H9 (cell line): ENCODE measurements at places on chromosomes 3 and 15. TPM values are rescaled to one million over a fixed set of nuclear protein-coding genes. Genes with fewer than 3 reads are reported as not detected.

The CD47 gene
- 15.4 and 18.8 TPM in 2 replicates for total RNA-seq

The TMEM207 gene
- total RNA-seq = not detected in 2 replicates

The MRAS gene
- total RNA-seq = 10.6 and 10.9 TPM in 2 replicates

The NR1I2 gene
- not detected in 2 replicates for total RNA-seq

The CDHR4 gene
- not detected in 2 replicates for total RNA-seq

The EXD1 gene
- not detected in 2 replicates for total RNA-seq

The DAZL gene
- total RNA-seq = 21.2 and 21.7 TPM in 2 replicates

The FAM98B gene
- 50.0 and 51.1 TPM in 2 replicates for total RNA-seq

The LEKR1 gene
- total RNA-seq = 0.22 TPM in 1 of 2 replicates, not detected in the other

The SLC24A5 gene
- not detected in 2 replicates for total RNA-seq

The SERINC4 gene
- total RNA-seq = 0.17 and 0.26 TPM in 2 replicates

The SLC28A1 gene
- total RNA-seq = 0.13 TPM in 1 of 2 replicates, not detected in the other

DNA sequence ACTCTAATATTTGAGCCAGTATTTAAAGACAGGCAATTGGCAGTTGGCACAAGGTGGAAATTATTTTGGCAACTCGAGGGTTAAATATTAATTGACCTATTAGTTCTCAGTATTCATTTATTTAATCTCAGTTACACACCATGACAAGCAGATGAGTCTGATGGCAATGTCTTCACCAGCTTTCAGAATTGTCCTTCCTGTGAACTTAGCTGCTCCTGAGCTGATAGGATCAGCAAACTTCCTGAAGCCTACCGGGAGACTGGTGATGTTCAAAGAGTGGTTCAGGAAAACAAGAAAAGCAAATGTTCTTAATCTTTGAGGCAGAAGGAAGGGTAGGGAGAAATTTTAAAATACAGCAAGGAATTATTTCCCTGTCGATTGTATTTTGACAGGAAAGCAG lies 522.2 kb downstream of the SOX2 start:
- no peak overlapping the region for H3K4me3 ChIP-seq
- no peaks in the 10 kb centered on the region; the same call in 1 of the 2 replicates for H3K4me1 ChIP-seq
- H3K36me3 ChIP-seq = no peaks in the 10 kb centered on the region
- no peak for DNase-seq

GRCh38 chr3:57068437-57069089 lies 8.1 kb downstream of the SPATA12 start:
- H3K4me3 ChIP-seq = no peak overlapping the region
- H3K4me1 ChIP-seq = peaks cover 3% of the 10 kb centered on the region; the same call in 1 of the 2 replicates
- H3K27ac ChIP-seq = no peak overlapping the region
- no peaks in the 10 kb centered on the region; the same call in 2 of the 3 replicates for H3K36me3 ChIP-seq
- no peaks in the 10 kb centered on the region for H3K27me3 ChIP-seq
- no peak for DNase-seq

DNA sequence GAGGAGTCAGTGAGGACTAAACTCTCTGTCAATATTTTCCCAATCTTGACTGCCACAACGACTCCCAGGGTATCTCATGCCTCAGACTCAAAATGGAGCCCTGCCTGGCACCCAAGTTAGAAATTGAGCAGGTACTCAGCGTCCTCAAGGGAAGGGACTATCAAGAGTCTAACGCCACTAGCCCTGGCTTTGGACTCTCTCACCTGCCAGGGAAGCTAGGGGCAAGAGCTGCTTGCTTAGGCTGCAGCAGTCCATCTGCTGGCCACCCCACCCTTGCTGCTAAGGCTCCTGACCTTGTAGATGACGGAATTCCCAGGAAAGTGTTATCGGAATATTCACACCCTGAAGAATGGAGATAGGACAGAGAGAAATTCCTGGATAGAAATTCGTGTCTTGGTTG lies 33.0 kb downstream of the ZIC4 start:
- peaks cover 3% of the 10 kb centered on the region; the same call in 1 of the 2 replicates for H3K4me1 ChIP-seq
- no peaks in the 10 kb centered on the region; the same call in 2 of the 3 replicates for H3K36me3 ChIP-seq
- no peak overlapping the region for H3K4me3 ChIP-seq
- peak; percentile 45 for DNase-seq
- H3K27ac ChIP-seq = no peak overlapping the region

GRCh38 chr3:128667641-128668040 lies 17.0 kb upstream of the RPN1 start:
- H3K4me1 ChIP-seq = peaks cover 2% of the 10 kb centered on the region; the same call in 1 of the 2 replicates
- H3K27me3 ChIP-seq = no peaks in the 10 kb centered on the region
- H3K4me3 ChIP-seq = no peak overlapping the region
- no peaks in the 10 kb centered on the region for H3K36me3 ChIP-seq
- no peak for DNase-seq
- no peak overlapping the region for H3K27ac ChIP-seq

GRCh38 chr3:46693892-46694226 lies 380 bp upstream of the ALS2CL start:
- DNase-seq = no peak
- H3K4me1 ChIP-seq = no peaks in the 10 kb centered on the region; the same call in 1 of the 2 replicates
- no peaks in the 10 kb centered on the region; the same call in 2 of the 3 replicates for H3K36me3 ChIP-seq

GRCh38 chr3:195715583-195716266 lies 5.1 kb upstream of the MUC20 start:
- no peaks in the 10 kb centered on the region for H3K36me3 ChIP-seq
- H3K4me3 ChIP-seq = no peak overlapping the region
- no peaks in the 10 kb centered on the region for H3K27me3 ChIP-seq
- DNase-seq = no peak
- peaks cover 6% of the 10 kb centered on the region; the same call in 1 of the 2 replicates for H3K4me1 ChIP-seq

DNA sequence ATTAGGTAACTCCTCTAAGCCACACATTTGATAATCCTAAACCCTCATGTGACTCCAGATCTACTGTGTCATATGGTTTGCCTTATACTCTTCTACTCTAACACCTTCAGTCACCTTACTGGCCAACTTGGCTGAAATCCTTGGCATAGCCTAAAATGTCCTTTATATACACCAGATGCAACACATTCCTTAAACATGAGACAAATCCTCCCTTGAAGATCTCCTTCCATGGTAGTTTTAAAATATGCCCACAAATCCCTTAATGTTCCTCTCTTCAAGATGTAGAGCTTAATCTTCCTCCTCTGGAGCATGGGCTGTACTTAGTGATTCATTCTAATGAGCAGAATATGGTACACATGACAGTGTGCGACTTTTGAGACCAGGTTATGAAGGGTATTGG lies 238.9 kb downstream of the SUCLG2 start:
- DNase-seq = no peak
- H3K4me1 ChIP-seq = no peaks in the 10 kb centered on the region
- H3K36me3 ChIP-seq = no peaks in the 10 kb centered on the region
- H3K27me3 ChIP-seq = no peaks in the 10 kb centered on the region

- no peaks in the 10 kb centered on the region; the same call in 1 of the 2 replicates for H3K4me1 ChIP-seq
- H3K4me3 ChIP-seq = no peak overlapping the region
- no peaks in the 10 kb centered on the region for H3K36me3 ChIP-seq
- H3K27ac ChIP-seq = no peak overlapping the region
- no peaks in the 10 kb centered on the region for H3K27me3 ChIP-seq
Measured at GRCh38 chr3:155886915-155887314, 16.5 kb downstream of the GMPS start.

DNA sequence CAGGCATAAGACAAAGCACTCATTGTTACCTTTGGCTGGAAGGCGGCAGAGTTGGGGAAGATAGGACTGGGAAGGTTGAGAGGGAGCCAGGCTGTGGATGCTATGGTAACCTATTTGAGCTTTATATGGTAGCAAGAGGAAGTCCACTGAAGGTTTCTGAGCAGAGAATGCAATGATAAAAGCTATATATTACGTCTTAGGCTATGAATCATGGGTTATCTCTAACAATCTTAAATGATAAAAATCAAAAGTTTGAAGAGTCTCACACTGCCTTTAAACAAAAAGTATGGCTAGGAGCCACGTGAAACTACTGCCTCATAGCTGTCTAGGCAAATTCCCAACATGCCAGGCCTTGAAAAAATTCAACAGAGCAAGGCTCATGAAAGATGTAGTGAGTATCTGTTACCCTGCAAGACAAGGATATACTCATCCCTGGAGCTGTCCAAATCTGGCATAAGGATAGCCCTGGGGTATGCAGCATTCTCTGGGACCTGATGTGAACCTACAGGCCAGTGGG lies 4.1 kb downstream of the P3H2 start:
- H3K27me3 ChIP-seq = no peaks in the 10 kb centered on the region; the same call in 1 of the 2 replicates
- no peak for DNase-seq
- H3K4me3 ChIP-seq = no peak overlapping the region
- H3K4me1 ChIP-seq = peaks cover 5% of the 10 kb centered on the region
- H3K27ac ChIP-seq = no peak overlapping the region

GRCh38 chr3:186880406-186880805 lies 37.9 kb downstream of the ADIPOQ start:
- H3K27me3 ChIP-seq = no peaks in the 10 kb centered on the region
- H3K4me1 ChIP-seq = no peaks in the 10 kb centered on the region
- peaks cover 10% of the 10 kb centered on the region for H3K36me3 ChIP-seq
- DNase-seq = no peak
- no peak overlapping the region for H3K27ac ChIP-seq

DNA sequence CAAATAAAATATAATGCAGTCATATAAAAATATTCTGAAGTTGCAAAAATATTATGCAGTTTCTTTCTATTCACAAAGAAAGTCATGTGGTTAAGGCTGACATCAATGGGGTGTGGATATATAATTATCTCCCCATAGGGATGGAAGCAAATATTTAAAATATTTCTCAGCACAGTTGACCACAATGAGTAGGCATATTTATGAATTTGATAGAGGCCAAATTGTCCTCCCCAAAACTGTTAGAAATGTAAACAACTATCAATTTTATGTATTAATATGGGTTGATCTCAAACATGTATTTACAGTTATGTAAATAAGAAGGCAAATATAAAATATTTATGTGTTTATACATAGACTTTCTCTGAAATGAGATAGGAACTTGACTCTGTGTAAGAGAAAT lies 246.0 kb upstream of the CBLB start:
- no peaks in the 10 kb centered on the region for H3K36me3 ChIP-seq
- no peaks in the 10 kb centered on the region for H3K4me1 ChIP-seq
- H3K27me3 ChIP-seq = no peaks in the 10 kb centered on the region
- no peak overlapping the region for H3K4me3 ChIP-seq
- no peak for DNase-seq

- H3K4me1 ChIP-seq = no peaks in the 10 kb centered on the region
- no peak for DNase-seq
- no peaks in the 10 kb centered on the region for H3K36me3 ChIP-seq
- H3K27me3 ChIP-seq = no peaks in the 10 kb centered on the region
- H3K4me3 ChIP-seq = no peak overlapping the region
Measured at GRCh38 chr3:120554812-120555606, 41.1 kb upstream of the NDUFB4 start.

DNA sequence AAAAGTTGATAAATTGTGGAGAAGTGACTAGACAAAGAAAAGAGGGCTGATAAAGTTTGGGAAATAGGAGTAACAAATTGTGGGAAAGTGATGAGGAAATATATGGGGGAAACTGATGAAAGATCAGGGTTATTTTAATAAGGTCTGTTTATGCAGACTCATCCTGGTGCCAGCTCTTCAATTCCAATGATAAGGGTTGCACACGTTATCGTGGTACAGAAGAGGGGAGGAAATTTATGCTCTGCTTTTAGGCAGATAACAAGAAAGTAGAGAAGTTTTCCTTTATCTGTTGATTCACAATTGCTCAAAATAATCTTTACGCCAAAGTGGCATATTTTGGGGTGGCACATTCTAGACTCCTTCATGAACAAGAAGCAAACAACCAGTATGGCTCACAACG lies 32.1 kb upstream of the LIPC start:
- no peaks in the 10 kb centered on the region for H3K4me1 ChIP-seq
- no peak overlapping the region for H3K27ac ChIP-seq
- H3K4me3 ChIP-seq = no peak overlapping the region
- no peaks in the 10 kb centered on the region for H3K36me3 ChIP-seq

DNA sequence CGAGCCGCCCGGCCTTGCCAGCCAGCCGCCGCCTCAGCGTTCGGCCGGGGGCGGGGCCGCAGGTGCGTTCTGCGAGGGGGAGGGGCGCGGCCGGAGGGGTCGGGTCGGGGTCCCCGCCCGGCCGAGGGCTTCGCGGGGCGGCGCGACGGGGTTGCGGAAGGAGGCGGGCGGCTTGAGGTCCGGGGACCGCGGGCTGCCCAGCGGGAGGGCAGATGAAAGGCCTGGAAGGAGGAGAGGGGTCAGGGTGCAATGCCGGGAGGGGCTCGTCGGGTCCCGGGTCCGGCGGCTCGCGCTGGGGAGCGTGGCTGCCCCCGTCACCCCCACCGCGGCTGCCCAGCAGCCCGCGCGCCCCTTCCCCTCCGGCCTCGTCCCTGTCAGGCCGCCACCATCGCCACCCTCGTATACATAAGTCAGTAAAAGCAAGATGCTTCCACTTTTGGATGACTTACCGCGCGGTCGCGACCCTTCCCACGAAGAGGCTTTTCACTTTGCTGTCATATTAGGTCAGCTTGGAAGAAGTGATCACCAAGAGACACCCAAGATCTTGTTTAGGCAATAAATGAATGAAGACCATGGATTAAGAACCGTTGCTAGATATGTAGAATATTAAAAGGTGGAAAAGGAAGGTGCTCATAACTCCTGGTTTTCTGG lies 620 bp upstream of the ANP32A start:
- H3K36me3 ChIP-seq = peaks cover 9% of the 10 kb centered on the region
- no peak for DNase-seq
- peak overlapping the region; percentile 99 for H3K4me3 ChIP-seq

DNA sequence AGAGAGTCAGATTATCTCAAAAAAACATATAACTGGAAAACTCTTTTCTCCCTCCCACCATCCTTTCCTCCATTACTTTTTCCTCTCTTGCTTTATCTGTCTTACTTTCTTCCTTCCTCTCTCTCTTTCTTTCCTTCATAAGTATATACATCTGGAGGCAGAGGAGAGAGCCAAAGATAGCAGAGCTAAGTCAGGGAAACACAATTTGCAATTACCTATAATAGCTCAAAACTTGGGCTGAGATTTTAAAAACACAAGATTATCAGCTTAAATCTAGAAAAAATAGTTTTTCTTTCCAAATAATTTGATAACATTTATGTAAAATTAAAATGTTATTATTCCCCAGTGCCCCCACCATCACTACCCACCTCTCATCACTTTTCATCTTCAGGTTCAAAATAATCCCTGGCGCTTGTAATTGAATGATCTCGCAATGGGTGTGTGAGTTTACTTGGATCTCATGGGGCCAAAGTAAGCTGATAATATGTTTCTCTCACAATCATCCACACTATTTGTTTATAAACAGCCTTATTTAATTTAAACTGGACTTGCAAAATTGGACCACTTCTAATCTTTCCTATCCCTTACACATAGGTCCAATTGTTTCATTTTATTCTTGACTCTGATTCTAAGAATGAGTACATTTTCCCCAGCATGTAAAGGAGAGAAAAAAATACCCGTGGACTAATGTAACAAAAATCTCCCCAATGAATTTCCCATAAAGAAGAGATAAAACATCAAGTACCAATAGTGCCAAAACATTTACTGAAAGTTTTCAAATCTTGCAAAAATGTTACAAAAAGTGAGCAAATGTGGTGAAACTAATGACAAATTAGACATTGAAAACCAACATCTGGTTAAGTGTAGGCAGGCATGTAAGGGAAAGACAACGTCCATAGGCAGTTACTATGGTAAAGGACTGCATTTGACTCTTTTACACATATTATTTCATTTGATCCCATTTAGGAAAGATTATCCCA lies 236.9 kb downstream of the DTWD1 start:
- no peak for DNase-seq
- H3K27ac ChIP-seq = no peak overlapping the region
- no peak overlapping the region for H3K4me3 ChIP-seq
- no peaks in the 10 kb centered on the region for H3K4me1 ChIP-seq
- no peaks in the 10 kb centered on the region for H3K27me3 ChIP-seq
